Muscle of leg (tissue), 16 donors: ENCODE measurements at places on chromosomes 1 and 21. TPM values are rescaled to one million over a fixed set of nuclear protein-coding genes. Genes with fewer than 3 reads are reported as not detected.

The CCDC185 gene
- polyA plus RNA-seq = not detected

- no peak overlapping the region for H3K27ac ChIP-seq
- DNase-seq = no peak
- peaks cover 30% of the 10 kb centered on the region for H3K36me3 ChIP-seq
- no peak overlapping the region for H3K4me3 ChIP-seq
- no peaks in the 10 kb centered on the region for H3K27me3 ChIP-seq
- H3K4me1 ChIP-seq = peaks cover 42% of the 10 kb centered on the region
These were observed 24.4 kb downstream of the SZRD1 start for GRCh38 chr1:16391411-16391810.

DNA sequence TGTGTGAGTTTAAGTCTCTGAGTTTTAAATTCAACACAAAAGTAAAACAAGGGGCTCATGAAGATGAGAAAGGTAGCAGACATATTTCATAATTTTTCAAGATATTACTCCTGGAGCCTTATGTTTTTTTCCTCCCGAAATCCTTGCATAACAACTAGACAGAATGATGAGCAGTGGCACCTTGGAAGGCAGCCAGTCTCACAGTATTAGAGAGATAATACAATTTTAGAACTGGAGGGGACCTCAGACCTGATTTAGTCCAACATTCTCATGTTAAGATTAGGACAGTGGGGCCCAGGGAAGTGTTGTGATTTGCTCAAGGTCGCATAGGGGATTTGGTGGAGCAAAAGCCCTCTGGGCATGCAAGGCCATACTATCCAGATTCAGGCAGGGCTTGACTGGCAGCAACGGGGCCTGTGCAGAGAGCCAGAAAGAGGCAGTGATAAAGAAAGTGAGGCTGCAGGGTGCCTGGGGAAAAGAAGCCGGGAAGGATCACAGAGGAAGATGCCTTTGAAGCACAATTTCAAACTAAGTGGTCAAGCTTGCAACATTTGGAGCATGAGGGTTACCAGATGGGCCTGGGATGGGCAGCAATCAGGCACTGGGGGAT, 31.4 kb upstream of the BCL9 start:
- H3K4me1 ChIP-seq = peaks cover 2% of the 10 kb centered on the region
- no peak overlapping the region for H3K27ac ChIP-seq
- no peak overlapping the region for H3K4me3 ChIP-seq
- H3K36me3 ChIP-seq = no peaks in the 10 kb centered on the region
- no peak for DNase-seq
- H3K27me3 ChIP-seq = no peaks in the 10 kb centered on the region

The LEFTY1 gene
- 0.39 TPM for polyA plus RNA-seq
